Left renal pelvis (tissue), 4 donors: ENCODE measurements at places on chromosomes 7 and 10.

DNA sequence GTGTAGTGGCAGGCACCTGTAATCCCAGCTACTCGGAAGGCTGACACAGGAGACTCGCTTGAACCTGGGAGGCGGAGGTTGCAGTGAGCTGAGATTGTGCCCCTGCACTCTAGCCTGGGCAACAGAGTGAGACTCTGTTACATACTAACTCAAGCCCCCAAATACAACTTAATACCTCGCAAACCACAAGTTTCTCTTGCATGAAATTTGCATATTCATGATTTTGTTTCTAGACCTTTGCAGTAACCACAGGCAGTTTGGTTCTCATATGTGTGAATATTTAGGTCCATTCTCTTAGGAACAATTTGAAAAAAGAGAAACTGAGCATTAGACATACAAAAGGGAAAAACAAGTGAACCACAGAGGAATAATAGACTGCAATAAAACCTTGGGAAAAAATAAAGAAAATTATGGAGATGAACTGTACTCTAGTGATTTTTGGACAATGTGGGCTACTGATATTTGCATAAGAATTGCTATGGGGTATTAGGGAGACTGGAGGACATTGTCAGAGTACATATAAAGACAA, 77.0 kb downstream of the ZNF277 start:
- DNase-seq = no peak

- DNase-seq = no peak
Measured at GRCh38 chr10:6990891-6991290, 410.8 kb upstream of the PRKCQ start.

DNA sequence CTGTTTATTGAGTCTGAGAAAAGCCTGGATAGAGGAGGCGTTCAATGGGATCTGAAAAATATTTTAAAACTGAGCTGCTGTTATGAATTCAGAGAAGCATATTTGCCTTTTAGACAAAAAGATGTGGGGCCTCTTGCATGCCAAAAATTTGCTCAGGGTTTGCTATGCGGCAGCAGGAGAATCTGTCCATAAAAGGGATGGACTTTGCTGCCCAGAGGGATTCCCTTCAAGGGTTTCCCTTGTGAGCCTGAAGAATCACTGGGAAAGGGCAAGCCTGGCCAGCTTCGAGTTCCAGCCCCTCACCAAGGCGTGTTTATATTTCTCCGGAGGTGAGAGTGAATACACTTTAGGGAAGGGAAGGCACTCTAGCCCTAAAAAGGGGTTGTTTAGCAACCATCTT, 55.5 kb upstream of the CALD1 start:
- no peak for DNase-seq

GRCh38 chr10:63707254-63707910, 186.2 kb downstream of the REEP3 start:
- no peak for DNase-seq

GRCh38 chr10:93911866-93912265, 18.1 kb downstream of the SLC35G1 start:
- DNase-seq = no peak

GRCh38 chr7:50588937-50589336, 23.7 kb upstream of the DDC start:
- no peak for DNase-seq

DNA sequence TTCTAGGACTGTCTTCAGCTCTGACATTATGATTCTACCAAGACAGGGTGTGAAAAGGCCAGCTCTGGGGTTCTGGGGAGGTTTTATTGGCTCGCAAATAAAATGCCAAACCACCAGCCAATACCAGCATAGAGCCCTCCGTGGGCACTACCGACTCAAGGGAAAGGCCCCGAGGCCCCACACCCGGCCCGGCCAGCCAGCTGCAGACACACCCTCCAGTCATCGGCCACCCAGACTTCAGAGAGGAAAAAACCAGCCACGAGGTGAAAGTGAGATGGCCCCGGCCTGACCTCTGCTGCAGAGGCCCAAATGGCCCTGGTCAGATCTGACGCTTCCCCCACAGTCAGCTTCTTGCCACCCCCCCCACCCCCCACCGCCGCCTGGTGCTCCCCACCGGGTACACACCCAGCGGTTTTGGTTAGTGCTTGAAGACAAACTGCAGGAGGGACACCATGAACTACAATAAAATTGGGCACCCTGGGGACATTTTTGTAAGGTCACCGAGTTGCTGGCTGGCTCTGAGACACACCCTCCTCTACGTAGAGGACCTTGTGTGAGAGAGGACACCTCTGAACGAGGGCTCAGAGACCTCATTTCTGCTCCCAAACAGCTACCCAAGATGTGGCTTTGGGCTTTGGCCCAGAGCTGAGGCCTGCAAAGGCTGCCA, 79.9 kb downstream of the PRKAG2 start:
- no peak for DNase-seq

- DNase-seq = no peak
Measured at GRCh38 chr7:16721541-16721940, 32.0 kb upstream of the TSPAN13 start.

DNA sequence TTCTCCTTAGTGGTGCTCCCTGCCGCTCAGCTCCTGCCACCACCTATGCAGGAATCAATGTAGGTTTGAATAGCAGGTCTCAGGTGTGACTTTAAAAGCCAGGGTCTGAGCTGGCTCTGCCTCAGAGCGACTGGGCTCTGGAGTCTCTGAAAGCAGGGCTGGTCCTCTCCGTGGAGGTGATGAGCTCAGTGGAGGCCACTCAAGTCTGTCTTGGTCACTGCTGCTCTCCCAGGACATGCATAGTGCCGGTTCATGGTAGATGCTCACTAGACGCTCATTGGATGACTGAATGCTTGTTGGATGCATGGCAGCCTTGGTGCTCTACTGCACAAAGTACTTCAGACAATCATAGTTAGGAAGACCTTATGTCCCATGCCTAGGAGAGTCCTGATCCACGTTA, 45.1 kb upstream of the PTF1A start:
- DNase-seq = no peak

DNA sequence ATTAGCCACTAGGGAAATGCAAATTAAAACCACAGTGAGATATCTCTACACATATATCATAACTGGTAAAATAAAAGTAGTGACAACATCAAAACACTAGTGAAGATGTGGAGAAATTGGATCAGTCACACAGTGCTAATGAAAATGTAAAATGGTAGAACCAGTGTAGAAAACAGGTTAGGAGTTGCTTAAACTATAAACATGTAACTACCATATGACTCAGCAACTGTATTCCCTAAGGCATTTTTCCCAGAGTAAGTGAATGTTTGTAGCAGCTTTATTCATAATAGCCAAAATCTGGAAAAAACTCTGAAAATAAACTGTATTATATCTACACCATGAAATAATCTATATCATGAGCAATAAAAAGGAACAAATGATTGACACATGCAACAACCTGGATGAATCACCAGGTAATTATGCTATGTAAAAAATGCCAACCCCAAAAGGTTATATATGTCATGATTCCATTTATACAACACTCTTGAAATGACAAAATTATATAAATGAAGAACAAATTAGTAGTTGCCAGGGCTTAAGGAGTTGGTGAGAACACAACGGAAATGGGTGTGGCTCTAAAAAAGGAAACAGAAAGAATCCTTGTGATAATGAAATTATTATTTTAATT, 22.8 kb downstream of the SLC25A40 start:
- DNase-seq = no peak

DNA sequence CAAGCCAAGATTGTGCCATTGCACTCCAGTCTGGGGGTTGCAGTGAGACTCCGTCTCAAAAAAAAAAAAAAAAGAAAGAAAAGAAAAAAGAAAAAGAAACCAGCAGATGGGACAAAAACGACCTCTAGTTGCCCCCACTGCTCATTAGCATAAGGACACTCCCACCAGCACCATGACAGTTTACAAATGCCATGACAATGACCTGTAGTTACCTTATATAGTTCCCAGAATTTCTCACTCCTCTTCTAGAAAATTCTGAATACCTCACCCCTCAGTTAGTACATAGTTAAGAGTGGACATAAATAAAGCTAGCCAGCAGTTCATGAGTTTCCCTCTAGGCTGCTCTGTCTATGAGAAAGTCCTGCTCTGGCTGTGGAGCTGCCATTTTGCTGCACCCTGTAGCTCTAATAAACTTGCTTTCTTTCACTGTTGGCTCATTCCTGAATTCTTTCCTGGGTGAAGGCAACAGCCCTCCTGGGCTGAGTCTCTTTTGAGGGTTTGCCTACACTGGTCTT, 276.8 kb upstream of the AKR1E2 start:
- DNase-seq = no peak

DNA sequence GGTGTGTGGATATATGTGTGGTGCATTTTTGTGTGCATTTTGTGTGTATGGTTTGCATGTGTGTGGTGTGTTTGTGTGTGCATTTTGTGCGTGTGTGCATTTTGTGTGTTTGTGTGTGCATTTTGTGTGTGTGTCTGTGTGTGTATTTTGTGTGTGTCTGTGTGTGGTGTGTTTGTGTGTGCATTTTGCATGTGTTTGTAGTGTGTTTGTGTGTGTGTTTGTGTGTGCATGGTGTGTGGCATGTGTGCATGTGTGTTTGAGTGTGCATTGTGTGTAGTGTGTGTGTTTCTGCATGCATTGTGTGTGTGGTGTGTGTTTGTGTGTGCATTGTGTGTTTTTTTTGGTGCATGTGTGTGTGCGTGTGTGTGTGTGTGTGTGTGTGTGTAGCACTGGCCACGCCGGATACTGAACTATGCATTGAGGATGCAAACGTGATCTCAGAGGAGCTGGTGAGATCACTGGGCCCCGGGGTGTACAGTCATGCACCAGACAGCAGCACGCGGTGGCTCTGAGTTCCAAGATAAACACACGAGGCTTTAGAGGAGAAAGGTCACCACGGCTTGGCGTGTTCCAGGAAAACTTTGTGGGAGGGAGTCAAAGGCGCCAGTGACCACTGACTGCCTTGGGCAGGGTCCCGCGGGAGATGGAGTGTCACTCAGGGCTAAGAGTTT, 106.6 kb upstream of the SHH start:
- no peak for DNase-seq

- no peak for DNase-seq
Measured at GRCh38 chr7:40604601-40605438, 470.0 kb downstream of the SUGCT start.

- DNase-seq = no peak
Measured at GRCh38 chr10:132439025-132439388, 42.0 kb downstream of the PWWP2B start.

DNA sequence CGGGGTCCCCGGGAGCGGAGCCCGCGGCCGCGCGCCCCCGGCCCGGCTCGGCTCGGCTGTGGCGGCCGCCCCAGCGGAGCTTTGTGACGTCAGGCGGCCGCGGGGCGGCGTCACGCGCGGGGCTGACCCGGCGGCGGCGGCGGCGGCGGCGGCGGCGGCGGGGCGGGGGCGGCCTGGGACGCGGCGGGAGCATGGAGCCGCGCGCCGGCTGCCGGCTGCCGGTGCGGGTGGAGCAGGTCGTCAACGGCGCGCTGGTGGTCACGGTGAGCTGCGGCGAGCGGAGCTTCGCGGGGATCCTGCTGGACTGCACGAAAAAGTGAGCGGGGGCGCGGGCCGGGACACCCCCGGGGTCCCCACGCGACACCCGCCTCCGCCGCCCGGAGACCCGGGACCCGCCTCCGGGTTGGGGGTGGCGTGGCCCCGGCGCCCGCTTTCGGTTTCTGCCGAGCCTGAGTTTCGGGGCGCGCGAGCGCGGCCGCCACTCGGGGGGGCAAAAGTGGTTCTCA, at the start of gene PWWP2B:
Gene PWWP2B (plus strand): TSS at position 165 of the 506 bp plus-strand sequence. CDS start 27 bp downstream, at position 192.
- no peak for DNase-seq

- DNase-seq = no peak
Measured at GRCh38 chr10:130809761-130810515, 501.6 kb downstream of the TCERG1L start.

- DNase-seq = no peak
Measured at GRCh38 chr10:55653531-55653930, 707.5 kb downstream of the ZWINT start.

DNA sequence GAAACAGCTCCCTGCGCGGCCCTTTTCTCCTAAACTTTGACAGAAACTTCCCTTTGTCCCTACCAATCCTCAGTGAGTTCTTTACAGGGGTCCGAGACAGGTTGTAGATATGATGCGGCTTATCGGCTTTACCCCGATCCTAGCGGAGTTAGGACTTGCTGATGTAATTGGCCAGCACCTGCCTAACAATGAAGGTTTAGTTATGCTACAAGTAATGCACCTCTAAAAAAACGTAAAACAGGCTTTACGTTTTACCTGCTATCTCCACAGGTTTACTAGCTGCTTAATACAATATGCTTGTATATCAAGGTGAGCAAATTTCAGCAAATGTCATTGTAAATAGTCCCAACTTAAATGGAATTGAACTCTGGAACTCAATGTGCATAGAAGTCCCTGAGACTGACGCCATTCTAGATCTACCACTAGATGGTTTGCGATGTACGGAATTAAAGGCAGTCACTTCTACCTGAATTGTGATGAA, 697 bp upstream of the SNX13 start:
- peak; percentile 23 for DNase-seq

DNA sequence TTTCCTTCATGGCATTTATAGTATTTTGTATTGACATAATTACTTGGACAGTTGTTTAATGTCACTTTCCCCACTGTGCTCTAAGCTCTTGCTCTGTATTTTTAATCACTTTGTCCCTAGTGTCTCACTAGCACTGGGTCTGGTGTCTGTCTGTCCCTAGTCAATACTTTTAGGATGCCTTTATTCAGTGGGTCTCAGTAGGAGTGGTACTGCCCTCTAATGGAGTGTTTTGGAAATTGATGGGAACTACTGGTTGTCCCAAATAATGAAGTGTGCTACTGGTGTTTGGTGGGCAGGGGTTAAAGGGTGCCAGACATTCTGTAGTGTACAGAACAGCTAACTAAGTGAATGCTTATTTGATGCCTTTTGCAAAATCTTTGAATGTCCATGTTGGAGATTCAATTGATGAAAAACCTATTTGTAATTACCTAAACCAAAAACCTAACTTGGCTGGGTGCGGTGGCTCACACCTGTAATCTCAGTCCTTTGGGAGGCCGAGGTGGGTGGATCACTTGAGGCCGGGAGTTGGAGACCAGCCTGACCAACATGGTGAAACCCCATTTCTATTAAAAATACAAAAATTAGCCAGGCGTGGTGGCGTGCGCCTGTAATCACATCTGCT, 33.3 kb downstream of the CDK14 start:
- DNase-seq = no peak

DNA sequence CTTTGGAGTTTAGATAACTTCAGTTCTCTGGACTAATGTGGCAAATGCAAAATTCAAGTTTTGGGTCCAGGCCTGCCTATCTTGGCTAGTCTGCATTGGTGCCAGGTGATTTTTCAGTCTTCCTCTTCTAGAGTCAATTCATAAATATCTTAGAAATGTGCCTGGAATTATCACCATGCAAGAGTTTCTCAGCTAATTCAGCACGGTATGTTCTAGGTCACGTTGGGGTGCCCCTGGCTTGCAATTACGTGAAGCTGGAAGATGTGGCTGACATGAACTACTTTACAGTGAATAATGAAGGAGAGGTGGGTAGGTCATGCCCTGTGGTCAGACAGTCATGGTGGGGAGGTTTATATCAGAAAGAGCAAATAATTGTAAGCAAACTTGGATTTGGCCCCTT, 25.0 kb downstream of the ZDHHC6 start:
- no peak for DNase-seq

- no peak for DNase-seq
Measured at GRCh38 chr10:14692344-14693076, 82.2 kb downstream of the FAM107B start.

GRCh38 chr7:55055479-55055878, 36.7 kb downstream of the EGFR start:
- no peak for DNase-seq

- no peak for DNase-seq
Measured at GRCh38 chr7:130877991-130878305, 143.9 kb upstream of the KLF14 start.
